Activated CD4-positive, alpha-beta T cell treated with anti-CD3 and anti-CD28 coated beads for 48 hours (primary cell): ENCODE measurements at places on chromosomes 1 and 21.

DNA sequence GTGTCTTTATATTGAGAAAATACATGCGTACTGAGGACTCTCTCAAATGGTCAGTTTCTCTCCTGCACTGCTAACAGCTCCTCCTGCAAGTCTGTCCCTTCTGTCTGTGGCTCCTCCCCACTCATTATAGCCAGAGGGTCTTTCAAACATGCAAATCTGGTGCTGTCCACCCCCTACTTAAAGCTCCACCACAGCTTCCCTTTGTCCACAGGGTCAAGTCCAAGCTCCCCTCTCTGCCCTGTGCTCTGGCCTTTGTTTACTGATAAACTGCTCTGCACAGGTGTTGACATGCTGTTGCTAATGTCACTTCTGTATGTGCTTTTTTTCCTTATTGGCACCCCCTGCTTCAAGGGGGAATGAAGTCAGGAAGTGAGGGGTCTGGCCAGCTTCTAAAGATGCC, 47.7 kb upstream of the GPR37L1 start:
- no peak for DNase-seq

- DNase-seq: no peak
Measured at GRCh38 chr1:47574451-47575165, 136.8 kb downstream of the FOXD2 start.

- DNase-seq: no peak
Measured at GRCh38 chr1:107524301-107524700, 383.5 kb downstream of the NTNG1 start.

DNA sequence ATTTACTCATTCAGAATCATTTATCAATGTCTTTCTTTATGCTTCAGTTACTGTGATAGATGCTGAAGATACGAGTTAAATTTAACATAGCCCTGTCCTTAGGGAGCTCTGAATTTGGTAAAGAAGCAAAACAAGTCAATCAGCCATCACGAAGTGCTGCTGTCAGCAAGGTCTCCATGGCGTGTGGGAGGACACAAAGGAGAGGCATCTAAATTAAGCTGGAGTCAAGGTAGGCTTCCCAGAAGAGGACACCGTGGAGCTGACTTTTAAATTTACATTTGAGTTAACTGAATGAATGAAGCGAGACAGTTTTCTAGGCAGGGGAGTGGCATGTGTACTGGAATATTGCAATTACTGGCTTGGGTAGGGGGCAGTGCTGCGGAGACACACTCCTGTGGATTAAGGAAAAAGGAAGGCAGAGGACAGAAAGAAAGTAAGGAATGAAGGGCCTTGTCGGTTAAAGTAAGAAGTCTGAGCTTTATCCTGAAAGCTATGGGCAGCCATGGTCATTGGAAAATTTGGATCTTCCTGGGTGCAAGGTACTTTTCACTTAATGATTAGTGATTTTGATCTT, 41.3 kb upstream of the C1orf87 start:
- no peak for DNase-seq

DNA sequence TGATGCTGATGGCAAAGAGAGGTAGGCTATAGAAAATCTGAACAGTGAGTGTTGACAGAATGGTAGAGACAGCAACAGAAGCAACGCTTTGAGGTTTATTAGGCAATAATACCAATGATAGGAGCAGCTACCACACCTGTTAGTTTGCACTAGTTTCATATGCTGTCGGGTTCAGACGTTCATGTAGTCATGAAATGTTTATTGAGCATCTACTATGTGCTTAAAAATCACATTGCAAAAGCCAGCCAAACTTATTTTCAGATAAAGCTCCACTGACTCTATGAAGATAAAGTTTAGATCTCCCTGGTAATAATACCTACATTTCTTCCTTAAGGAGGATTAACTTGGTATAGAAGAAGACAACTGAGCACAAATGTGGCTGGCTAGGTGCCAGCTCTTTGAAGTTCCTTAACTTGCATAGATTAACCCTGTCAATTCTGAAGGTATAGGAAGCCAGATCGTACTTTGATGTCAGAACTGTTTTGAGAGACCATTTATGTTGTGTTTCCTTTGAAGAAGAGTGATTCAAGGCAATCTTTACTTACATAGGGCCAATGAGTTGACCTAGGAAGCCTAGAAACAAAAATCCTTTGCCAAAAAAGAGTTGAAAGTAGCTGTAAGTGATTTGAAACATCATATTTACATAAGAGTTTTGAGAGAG, 71.5 kb downstream of the DISP1 start:
- DNase-seq: no peak

DNA sequence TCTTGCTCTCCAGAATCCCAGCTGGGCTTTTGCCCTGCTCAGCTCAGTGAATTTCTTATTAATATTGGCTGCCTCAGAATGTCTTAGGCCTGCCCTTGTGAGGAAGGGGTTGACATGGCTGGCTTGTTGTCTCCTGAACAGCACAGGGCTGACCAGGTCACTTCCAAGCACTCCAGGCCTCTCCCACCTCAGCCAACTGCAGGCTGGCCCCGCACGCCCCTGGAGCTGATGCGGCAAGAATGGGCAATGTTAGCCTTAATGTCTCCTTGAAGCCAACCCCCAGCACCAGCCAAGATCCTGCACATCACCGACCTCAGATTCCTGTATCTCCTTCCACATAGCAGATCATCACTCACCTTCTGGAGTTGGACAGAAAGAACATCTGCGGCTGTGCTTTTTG, 598.6 kb downstream of the AJAP1 start:
- no peak for DNase-seq

GRCh38 chr1:116478621-116479020, 92.2 kb downstream of the CD58 start:
- no peak for DNase-seq

DNA sequence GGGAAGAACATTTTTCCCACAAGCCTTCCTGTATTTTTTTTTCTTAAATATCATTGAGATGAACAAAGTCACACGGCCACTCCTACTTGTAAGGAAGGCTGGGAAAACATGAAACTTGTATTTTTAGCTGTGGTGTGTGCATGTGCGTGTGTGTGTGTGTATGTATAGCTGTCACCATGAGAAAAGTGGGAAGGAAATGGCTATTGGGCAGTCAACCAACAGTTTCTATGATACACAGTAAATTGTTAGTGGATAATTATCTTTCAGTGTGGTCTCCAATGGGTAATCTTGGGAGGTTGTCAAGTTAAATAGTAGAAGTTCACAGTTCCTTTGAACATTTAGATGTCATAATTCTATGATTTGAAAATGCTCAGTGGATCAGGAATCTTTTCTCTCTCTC, 132.7 kb upstream of the USP24 start:
- no peak for DNase-seq

DNA sequence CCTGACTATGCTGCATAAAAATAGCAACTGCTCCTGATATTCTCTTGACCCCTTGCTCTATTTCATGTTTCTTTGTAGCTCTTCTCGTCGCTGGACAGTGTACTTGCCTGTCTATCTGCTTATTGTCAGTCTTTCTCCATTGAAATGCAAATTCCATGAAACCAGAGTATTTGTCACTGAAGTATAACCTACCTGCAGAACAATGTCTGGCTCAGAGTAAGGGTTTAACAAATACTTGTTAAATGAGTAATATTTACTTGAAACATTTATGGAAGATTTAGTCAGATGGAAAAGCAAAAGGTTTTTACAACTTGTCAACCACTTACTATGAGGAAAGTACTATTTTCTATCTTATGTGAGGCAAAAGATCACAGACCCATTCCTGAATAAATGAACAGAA, 19.9 kb upstream of the ERICH3 start:
- no peak for DNase-seq

DNA sequence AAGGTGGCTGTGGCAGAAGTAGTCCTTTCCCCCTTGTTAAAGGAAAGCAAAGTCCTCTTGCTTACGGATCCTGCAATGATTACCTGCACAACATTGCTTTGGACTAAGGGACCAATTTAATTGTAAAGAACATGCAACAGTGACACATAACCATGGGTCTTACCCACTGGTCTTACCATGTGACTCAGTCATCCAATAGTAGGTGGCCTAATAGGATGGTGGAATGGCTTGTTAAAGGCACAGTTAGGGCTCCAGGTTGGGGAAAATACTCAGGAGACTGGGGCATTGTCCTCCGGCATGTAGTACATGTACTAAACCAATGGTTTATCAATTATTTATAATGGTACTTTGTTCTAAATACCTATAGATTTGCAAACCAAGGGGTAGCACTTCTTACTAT, 2.1 kb upstream of the YIPF1 start:
- no peak for DNase-seq

GRCh38 chr1:245336149-245336983, 181.6 kb downstream of the KIF26B start:
- DNase-seq: peak; percentile 6

DNA sequence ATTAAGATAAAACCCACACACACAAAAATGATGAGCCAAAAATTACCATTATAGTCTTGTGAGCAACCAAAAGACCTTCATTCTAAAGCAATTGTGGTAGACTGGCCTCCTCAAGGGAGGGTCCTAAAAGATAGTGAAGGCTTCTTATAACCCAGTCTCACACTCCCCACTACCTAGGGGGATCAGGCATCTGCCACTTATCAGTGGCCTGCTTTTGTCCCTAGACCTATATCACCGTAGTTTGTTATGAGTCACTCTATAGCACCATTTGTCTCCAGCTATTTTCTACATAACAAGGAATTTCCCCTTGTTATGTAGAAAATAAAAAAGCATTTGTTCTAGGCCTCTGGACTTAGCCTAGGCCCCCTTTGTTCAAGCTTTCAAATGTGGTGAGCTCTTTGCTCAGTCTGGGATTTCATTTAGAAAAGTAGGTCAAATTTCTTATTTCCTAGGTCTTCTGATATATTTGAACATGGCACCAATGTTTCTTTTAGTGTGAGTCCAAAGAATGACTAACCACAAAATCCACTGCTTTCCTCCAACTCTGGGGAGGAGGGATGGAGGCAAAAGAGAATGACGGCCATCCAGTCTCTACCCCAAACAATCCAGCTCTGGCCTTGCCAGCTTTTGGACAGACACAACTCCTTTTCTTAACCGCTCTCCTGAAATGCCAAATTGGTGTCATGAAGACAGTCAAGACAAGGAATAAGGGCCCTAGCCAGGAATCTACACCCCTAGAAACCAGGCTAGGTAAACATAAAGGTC, 8.9 kb downstream of the ADAR start:
- DNase-seq: no peak

DNA sequence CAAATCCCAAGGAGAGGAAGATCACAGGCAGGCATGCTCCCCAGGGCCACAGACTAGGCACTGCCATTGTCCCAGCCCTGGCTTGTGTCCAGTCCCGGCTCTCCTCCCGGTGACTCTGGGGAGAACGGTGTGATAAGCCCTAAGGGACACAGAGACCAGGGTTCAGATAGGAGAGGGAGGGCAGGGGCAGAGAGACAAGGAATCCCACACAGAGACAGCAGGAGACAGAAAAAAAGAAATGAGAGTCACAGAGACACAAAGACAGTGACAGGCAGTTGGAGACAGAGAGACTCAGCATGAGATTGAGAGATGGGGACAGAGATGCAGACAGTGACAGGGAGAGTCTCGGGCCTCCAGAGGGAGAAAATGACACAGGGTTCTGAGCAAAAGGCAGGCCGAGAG, 361 bp downstream of the INSRR start:
- DNase-seq: no peak

GRCh38 chr1:78787544-78787943, 137.9 kb downstream of the IFI44 start:
- DNase-seq: no peak

DNA sequence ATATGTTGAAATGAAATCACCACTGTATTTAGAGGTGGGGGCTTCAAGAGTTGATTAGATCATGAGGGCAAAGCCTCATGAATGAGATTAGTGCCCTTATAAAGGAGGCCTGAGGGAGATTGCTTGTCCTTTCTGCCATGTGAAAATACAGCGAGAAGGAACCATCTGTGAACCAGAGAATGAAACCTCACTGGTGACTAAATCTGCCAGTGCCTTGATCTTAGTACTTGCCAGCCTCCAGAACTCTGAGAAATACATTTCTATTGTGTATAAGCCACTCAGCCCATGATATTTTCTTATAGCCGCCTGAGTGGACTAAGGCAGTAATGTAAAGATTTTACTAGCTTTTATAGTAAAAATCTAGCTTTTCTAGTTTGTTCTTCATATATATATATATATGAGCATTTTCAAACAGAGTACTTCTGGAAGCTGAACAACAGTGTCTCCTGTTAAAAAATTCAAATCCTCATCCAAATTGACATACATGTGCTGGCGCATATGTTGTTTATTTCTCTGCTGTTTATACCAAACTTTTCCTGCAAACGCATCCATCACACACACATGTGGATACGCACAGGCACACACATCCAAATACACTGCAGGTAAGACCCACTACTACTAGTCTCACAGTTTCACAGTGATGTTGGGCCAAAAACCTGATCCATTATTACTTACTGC, 213.1 kb downstream of the RGS7 start:
- no peak for DNase-seq

- no peak for DNase-seq
Measured at GRCh38 chr1:18038051-18038450, 69.5 kb upstream of the IGSF21 start.
